ENCODE measurements at places on chromosomes 6 and 20.

GRCh38 chr6:71496018-71496721 is 207.6 kb downstream of the OGFRL1 start:
- DNase-seq, result no peak

- DNase-seq, result no peak
Measured at GRCh38 chr20:63846128-63846771, 15.0 kb upstream of the ABHD16B start.

- DNase-seq, result peak; percentile 42
Measured at GRCh38 chr6:11621119-11621518, 83.6 kb downstream of the TMEM170B start.

DNA sequence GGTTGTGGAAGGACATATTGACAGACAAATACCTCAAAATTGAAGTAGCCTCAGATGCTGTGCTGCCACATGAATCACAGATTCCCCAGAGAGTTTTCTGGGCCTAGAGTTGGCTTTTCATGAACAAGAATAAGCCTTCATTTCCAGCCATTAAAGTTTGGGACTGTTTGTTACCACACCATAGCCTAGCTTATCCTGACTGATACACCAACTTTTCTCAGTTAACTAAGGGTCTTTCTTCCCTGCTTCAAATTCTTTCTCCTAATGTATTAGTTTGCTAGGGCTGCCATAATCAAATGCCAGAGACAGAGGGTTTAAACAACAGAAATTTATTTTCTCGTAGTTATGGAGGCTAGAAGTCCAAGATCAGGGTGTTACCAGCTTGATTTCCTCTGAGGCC is 237.4 kb upstream of the ZFP64 start:
- DNase-seq, result no peak

- no peak for DNase-seq
Measured at GRCh38 chr6:34970488-34970887, 81.4 kb downstream of the ANKS1A start.

GRCh38 chr6:30044630-30045029 is 16.4 kb upstream of the POLR1H start:
- DNase-seq, result no peak

DNA sequence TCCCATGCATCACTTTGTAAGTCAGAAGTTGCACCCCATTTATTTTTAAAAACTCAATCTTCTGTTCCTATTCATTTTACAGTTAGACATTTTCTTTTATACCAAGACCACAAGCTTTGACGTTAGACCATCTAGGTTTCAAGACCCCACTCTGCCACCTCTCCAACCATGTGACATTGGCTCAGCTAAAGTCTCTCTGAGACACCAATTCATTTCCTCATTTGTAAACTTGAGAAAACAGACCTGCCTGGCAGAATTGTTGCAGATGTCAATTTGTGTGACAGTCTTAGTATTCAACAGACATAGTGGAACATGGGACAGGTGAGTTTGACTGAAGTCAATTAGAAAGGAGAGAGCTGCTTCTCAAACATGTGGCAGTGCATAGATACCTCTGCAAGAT is 55.6 kb upstream of the CSE1L start:
- no peak for DNase-seq

GRCh38 chr6:148293181-148293995 is 49.2 kb upstream of the SASH1 start:
- no peak for DNase-seq

DNA sequence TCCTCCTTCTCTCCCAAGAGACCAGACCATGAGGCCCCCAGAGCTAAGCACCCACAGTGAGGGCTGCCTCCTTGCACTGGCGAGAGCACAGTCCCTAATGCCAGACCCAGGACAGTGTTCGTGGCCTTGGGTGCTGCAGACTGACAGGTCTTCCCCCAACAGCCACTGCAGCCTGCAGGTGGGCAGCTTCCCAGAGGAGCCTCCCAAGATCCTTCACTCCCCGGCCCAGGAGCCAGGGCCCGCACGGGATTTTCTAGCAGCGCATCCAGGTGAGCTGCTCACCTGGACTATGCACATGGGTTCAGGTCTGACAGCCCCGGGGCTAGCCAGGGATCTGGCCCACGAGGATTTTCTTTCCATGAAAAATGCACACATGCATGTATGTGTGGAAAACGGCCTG is 41.7 kb downstream of the SUMO4 start:
- DNase-seq, result no peak

- DNase-seq, result no peak
Measured at GRCh38 chr6:56694002-56694401, 51.3 kb upstream of the DST start.

DNA sequence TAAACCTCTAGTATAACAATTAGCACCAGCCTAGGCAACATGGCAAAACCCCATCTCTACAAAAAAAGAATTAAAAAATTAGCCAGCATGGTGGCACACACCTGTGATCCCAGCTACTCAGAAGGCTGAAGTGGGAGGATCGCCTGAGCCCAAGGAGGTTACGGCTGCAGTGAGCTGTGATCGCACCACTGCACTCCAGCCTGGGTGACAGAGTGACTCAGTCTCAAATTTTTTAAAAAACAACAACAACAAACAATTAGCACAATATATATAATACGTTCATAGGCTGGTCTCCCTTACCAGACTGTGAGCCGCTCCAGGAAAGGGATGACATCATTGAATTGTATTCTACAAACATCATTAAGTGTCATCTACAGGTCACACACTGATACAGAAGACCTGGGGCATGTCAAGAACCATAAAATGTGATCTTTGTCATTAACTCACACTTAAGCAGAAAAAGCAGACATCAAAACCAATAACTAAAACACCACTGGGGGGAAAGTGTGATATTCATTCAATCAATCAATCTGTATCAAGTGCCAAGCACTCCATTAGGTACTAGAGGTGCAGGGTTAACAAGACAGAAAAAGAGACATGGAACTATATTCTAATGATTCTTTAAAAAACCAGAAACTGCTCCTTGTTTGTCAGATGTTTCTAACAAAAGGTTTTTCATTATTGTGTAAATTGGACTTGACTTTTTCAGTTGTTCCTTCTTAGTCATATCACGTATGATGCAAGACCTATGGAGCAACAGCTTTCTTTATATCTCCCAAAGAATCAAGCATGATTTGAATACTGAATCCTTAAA is 17.8 kb downstream of the MAP3K5 start:
- DNase-seq, result peak; percentile 21

GRCh38 chr6:142918339-142919042 is 26.5 kb downstream of the HIVEP2 start:
- peak; percentile 51 for DNase-seq

- no peak for DNase-seq
Measured at GRCh38 chr6:17280138-17280537, 1.0 kb upstream of the RBM24 start.

DNA sequence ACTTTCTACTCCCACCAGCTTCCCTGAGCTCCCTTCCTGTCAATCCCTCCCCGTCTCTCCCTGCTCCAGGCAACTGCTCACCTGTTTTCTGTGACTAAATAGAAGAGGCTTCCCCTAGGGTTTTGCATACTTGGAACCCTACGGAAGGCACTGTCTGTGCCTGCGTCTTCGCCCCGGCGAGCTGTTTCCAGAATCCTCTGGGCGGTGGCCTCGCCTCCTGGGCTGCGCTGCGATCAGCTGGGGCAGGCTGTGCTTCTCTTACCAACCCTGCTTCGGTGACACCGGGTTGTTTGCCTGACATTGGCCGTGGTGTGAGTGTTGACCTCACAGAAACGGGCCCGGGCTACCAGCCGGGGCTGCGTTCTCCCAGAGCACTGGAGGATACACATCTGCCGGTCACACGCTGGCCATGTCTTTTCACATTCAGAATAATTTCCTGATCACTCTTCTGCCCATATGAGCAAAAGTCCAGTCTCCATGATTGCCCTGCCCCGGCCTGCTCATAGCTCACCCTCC is 29.4 kb upstream of the CCR6 start:
- no peak for DNase-seq

DNA sequence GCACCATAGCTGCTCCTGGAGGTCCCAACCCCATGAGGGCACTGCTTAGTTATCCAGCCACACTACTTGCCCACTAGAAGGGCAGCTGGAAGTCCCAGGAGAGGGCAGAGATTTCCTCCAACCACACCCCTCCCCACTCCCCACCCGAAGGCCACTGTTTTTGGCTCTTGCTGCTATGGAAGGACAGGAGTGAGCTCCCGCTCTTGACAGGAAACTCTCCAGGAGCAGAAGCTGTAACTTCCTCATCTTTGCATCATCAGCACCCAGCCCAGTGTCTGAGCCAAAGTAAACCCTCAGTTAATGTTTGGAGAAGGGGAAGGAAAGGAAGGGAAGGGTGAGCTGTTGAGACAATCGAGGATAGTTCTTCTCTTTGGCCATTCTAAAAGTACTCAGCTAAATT is 120.7 kb downstream of the MTFR2 start:
- DNase-seq, result no peak

DNA sequence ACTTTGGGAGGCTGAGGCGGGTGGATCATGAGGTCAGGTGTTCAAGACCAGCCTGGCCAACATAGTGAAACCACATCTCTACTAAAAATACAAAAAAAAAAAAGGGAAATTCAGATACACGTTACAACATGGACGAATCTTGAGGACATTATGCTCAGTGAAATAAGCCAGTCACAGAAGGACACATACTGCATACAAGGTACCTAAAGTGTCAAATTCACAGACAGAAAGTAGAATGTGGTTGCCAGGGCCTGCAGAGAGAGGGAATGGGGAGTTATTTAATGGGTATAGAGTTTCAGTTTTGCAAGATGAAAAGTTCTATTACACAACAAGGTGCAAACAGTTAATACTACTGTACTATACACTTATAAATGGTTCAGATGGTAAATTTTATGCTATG is 75.1 kb downstream of the SNX5 start:
- DNase-seq, result no peak

GRCh38 chr6:168127384-168127868 is 48.4 kb upstream of the FRMD1 start:
- no peak for DNase-seq

- DNase-seq, result no peak
Measured at GRCh38 chr6:130575971-130576370, 210.2 kb downstream of the TMEM200A start.

DNA sequence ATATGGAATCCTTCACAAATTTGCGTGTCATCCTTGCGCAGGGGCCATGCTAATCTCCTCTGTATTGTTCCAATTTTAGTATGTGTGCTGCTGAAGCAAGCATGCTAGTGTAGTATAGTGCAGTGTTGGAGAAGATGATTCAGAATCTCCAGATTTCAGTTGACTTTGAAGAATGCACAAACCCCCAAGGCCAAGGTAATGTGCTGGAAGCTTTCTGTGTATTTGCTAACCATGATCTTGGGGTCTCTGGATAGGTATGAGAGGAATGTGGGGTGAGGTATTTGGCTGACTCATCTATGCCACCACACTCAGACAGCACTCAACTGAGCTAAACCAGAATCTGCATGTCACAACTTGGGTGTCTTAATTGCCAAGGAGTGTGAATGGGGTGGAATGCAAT is 42.6 kb upstream of the DEK start:
- DNase-seq, result no peak

GRCh38 chr6:71414486-71414885 is 125.9 kb downstream of the OGFRL1 start:
- DNase-seq, result no peak

DNA sequence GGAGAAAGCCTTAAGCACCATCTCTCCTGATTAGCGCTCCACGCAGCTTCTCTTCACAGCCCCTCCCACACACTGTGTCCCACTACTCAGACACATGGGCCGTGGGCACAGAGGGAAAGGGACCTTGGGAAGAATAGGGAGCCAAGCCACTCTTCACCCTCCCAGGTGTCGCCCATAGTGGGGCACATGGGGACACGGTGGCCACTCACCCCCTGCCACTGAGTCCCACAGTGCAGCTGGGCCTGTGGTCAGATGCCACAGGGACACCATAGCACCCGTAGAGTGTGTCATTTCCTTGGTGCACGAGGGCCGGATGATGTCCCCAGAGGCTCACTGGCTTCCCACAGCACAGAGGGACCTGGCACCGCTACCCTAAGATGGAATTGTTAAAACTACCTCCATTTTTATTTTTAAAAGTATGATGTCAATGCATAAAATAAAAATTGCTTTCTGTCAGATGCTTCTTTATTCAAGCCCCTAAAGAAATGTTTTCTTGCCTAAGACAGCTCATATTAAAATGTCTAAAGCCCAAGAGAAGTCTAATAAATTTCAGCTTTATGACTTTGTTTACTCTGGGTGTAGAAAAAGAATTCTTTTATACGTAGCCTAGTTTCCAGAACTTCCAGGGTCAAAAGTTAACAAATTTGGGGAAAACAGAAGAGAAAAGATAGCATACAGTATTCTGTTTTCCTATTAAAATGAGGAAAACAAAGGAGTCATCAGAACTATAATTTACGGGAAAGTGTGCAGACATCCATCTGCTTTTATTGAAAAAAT is 191.0 kb upstream of the SNX9 start:
- no peak for DNase-seq

DNA sequence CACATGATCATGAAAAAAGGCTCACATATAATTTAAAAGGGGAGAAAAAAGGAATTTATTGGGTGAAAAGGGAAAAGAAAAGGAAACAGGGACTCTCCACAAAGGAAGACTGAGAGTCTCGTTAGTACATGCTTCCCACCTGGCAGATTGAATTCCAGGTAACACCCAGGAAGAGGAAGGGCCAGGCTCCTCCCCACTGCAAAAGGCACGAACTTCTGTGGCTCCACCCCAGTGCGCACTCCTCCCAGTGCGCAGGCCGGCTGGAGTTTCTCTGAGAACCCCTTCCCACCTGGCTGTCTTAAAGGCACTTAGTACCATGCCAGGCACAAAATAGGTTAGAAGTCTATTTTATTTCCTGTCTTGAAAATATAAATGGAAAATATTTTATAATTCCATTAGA is 129.8 kb downstream of the COL12A1 start:
- no peak for DNase-seq

- DNase-seq, result no peak
Measured at GRCh38 chr20:23587631-23588030, 18.1 kb downstream of the CST9 start.

DNA sequence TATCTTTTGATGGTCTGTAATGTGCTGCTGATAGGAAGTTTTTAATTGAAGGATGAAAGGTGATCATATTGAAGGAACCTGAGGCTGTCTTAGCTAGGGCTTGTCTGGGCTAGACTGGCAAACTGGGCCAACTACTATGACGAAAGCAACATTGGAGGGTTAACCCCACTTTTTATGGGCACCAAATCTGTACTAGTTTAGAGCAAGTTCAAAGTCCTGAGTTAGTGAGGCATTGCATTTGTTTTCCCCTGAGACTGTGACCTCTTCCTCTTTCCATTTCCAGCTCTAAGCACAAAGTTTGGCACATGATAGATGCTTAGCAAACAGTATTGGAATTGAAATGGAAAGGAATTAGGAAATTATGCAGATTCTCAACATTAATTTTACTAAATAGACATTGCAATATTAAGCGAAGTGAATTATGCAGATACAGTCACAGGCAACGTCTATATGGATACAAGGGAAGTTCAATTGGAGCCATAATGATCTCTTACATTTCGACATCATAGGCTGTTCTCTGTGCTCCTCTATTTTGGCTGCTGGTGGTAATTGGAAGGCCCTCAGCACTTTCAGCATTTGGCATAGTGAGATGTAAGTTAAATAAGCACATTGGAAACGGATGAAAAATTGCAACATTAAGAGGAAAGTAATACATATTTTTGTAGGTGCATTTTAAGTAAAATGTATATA is 22.2 kb downstream of the CEP57L1 start:
- DNase-seq, result no peak

- DNase-seq, result no peak
Measured at GRCh38 chr6:105120570-105120969, 59.2 kb downstream of the POPDC3 start.

- no peak for DNase-seq
Measured at GRCh38 chr6:1593286-1593957, 16.3 kb upstream of the FOXC1 start.

GRCh38 chr6:146253691-146254090 is 224.8 kb downstream of the GRM1 start:
- no peak for DNase-seq

- DNase-seq, result no peak
Measured at GRCh38 chr6:18265787-18266522, 1.6 kb upstream of the DEK start.

Data from DMS79 treated with DMSO at 0.1 percent for 48 hours (cell line).